ENCODE measurements at places on chromosomes 1 and 21.

DNA sequence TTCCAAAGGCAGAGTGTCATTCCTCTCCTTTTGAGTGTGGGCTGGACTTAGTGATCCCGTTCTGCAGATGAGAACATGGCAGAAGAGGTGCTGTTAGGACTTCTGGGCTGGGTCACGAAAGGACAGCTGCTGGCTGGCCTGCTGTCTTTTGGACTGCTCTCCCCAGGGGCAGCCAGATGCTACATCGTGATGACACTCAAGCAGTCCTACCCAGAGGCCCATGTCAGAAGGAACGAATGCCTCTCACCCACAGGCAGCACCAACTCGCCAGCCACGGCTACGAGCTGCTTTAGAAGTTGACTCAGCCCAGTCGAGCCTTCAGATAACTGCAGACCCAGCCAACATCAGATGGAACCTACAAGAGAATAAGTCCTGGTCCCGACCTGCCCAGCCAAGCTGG lies 156.5 kb downstream of the KCNJ6 start:
- no peak for DNase-seq

- DNase-seq, result no peak
These were observed 351.3 kb upstream of the RUNX1 start for GRCh38 chr21:35400233-35400939.

DNA sequence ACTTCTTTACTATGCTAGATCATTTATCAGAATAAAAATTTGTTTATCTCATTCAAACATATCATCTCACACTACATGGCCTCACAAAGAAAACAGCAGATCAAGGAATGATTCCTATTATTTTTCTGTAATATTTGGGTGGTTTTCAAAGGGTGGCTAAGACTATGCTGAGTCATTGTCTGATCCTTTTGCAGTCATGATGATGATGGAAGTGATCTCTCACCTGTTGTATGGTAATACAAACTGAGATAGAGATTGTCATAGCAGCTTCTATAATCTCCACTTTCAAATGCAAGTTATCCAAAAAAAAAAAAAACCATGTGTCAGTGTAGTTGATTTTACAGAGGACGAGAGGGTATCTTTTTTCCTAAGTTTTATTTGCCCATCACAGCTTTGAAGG lies 37.2 kb upstream of the GBP5 start:
- DNase-seq, result no peak

GRCh38 chr1:34379911-34380310 lies 203.2 kb downstream of the C1orf94 start:
- no peak for DNase-seq

GRCh38 chr1:151475175-151475574 lies 15.9 kb upstream of the POGZ start:
- no peak for DNase-seq

DNA sequence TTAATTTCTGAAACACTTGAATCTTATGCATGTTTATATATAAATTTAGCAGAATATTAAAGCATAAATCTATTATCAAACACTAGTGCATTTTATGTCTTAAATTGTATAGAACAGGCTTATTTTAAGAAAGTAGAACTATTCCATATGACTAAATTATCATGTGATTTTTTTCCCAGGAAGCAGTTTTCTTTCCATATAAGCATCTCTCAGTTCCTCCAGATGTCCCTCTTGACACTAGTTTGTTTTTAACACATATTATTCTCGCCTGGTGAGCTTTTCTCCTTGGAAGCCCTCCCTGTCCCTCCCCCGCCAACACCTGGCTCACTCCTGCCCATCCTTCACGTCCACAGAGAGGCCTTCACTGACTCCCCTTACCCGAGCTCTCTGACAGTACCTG lies 48.3 kb upstream of the BCAR3 start:
- DNase-seq, result no peak

DNA sequence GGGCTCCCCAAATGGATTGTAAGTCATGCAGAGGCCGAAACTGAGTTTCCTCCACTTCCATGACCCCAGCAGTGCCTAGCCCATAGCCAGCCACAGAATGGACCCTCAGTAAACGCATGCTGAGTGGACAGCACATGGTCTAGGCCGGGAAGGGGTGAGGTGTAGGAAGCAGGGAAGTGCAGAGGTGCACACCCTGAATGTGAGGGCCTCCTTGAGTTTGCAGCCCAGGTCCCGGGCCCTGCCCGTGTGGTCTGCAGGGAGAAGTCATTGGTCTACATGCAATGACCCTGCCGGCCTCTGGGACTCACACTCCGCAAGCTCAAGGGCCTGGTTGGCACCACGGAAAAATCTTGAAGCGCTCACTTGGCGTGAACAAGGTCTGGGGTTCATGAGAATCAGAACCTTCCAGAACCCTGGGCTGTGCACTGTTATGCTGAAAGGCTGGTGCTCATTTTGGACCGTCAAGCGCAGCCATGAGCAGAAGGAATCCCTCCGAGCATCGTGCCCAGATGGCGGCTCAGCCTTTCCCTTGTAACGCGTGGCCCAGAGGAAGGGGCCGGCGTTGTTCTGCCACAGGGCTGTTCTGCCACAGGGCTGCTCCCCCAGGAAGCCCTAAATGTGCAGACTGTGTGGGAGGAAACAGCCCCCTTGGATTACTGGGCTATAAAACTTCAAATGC lies 66.4 kb downstream of the PSMG1 start:
- no peak for DNase-seq

All from activated T-helper 1 cell treated with Interleukin-2 at 50 U/mL for 16 hours (primary cell).